ENCODE measurements at places on chromosomes 1 and 21.

GRCh38 chr1:41827991-41828570, 90.6 kb downstream of the HIVEP3 start:
- DNase-seq = no peak

- no peak for DNase-seq
These were observed 116.2 kb downstream of the CENPF start for GRCh38 chr1:214719207-214719606.

DNA sequence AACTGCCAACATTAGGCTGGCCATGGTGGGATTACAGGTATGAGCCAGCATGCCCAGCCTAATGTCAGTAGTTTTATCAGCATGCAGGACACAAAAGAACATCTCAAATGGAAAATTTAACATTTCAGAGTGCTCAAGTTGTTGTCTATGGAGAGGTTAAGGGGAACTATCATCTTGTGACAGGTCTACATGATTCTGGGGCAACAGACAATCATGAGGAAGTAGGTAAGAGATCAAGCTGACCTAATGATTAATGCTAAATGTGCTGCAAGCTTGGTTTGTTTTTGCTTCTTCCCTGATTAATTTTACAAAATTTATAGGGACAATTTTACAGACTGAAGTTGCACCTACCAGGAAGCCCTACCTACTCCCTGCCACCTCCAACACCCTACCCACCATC, 36.6 kb downstream of the FMO4 start:
- DNase-seq = no peak

GRCh38 chr1:25095635-25096200, 136.6 kb downstream of the SYF2 start:
- no peak for DNase-seq

DNA sequence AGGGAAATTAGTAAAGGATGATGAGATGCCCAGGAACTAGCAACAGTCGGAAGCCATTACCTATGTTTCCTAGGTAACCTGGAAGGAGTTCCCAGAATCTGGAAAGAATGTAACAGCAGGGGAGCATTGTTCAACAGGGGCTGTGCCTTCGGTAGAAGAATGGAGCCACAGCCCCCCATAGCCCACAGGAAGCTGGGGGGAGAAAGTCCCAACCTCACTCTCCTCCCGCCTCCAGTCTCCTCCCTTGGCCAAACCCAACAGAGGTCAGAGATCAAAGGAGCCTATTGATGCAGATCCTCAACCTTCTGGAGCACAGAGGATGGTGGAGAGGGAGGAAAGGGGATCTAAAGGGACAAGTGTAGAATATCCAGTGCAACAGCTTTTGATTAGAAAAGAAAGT, 131.5 kb upstream of the SLC44A3 start:
- no peak for DNase-seq

GRCh38 chr1:200429221-200429751, 19.4 kb upstream of the ZNF281 start:
- no peak for DNase-seq

- no peak for DNase-seq
These were observed 333.9 kb upstream of the ADAMTS5 start for GRCh38 chr21:27300770-27301169.

DNA sequence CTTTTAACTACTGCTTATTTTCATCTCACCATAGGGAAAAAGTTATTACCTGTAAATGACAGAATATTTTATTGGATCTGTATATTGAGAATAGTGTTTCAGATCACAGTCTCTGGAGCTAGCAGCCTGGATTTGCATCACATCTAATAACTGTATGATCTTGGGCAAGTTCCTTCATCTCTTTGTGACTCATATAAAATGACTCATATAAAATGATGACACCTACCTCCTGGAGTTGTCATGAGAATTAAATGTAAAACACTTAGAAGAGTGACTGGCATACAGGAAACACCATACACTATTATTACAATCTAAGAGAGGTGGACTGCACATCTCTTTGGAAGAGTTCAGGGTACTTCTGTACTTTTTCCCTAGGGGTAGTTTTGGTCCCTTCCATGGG, 421.3 kb downstream of the NEGR1 start:
- peak; percentile 10 for DNase-seq

DNA sequence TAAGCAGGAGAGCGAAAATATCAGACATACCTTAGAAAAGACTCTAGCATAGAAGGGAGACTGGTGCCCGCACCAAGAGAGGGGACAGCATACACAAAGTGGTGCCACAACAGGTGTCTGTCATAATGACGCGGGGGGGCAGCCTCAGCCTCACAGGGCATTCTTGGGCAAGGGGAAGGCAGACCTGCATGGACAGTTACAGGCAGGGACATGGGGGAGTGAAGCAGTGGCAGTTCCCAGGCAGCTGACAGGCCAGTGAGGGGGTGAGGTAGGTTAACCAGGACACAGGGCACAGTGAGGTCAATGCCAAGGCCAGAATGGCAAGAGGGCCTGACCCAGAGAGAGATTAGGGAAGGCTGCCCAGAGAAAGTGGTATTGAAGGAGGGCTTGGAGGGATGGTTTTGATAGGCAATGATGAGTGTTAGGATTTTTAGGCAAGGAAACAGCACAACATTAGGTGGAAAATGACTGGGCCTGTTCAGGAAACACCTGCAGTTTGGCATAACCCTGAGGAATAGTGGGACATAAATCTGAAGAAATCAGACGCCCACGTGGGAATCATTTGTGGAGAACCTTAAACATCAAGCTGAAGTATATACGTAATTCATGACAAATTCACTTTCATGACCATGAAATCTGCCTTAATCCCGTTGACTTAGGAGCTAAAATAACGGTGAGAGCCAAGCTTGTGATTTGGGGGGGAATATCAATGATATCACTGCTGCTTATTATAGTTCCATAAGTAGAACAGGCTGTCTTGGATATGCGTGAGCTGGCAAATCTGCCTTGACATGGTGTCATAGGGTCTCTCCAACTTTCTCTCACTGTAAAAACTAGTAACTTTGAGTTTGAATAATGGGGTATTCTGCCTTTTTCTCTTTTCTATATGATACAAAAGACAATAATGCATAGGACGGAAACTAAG, 8.9 kb downstream of the PTPN14 start:
- no peak for DNase-seq

DNA sequence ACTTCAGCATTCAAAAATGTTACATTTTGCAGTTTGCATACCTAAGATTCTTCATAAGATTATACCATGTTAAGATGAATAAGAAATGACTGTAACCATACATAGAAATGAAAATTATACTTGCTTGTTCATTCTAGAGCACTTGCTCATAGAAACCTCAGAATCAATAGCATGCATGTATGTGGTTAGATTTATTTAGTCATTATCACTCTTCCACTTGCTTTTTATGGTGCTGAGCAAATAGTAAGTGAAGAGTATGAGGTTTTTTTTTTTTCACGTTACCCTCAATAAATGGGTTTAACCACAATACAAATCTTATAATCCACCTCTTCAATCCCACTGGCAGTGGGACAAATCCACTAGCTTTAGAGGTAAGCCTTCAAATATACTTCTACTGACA, 84.7 kb downstream of the LRRC53 start:
- DNase-seq = no peak

DNA sequence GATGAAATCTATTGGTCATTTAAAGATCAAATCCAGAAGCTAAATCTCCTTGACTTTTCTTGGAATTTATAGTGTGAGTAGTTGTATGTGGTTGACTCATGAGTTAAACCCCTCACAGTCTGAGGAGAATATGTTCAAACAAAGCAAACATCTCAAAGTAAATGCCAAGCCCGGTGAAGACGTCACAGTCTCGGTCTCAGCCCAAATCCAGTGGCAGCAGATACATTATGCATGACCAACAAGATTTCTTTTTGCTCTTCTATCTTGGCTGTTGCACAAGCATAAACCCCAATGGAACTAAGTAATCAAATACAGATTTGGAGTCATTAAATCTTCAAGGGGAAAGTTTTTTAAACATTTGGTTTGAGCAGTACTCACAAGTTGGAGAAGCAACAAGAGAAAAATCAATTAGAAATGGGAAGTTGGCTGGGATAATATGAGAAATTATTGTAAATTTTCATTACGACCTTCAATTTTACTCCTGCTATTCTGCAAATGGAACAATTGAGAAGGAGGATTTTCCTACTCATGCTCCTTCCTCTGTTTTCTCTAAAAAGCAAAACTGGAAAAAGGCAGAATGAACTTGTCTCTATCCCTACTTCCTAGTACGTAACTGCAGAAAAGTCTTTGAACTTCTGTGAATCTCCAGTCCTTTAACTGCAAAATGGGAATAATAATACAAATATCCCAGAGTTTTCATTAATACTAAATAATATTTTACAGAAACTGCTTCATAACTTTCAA, 575.8 kb downstream of the NUF2 start:
- no peak for DNase-seq

- no peak for DNase-seq
These were observed 11.3 kb downstream of the HIVEP3 start for GRCh38 chr1:41907446-41907845.

DNA sequence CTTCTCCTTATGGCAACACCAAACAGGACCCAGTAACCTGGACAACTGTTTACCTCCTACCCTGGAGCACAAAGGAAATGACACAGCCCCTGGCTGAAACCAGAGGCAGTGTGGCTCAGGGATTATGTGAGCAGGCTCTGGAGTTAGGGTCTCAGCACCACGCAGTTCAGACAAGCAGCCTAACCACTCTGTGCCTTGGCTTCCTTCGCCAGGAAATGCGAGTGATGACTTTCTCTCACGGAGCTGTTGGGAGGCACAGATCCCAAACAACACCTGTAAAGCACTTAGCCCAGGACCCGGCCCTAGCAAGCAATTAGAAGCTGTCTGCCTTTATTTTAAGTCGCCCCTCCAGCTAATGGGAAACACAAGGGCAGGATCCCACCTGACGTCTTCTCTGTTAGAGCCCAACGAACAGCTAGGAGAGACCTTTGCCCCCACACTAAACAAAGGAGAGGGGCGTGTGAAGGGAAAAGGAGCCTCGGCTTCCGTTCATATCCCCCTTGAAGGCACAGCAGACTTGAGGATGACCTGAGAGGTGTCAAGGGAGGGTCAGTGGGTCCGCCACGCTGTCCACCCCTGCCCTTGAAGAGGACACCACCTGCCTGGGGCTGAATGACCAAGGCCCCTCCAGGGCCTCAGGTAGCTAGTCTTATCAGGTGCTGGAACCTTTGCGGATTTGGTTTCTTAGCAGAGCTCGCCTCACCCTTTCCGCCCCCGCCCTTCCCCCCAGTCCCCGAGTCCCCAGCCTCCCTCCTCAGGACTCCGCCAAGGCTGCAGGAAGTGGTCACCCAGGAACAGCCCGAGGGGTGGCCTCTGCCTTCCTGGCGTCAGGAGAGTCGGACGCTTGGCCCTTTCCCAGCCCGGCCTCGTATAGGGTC, 860 bp downstream of the TMEM63A start:
- DNase-seq = no peak

GRCh38 chr1:41653574-41653973, 169.1 kb upstream of the EDN2 start:
- DNase-seq = no peak

DNA sequence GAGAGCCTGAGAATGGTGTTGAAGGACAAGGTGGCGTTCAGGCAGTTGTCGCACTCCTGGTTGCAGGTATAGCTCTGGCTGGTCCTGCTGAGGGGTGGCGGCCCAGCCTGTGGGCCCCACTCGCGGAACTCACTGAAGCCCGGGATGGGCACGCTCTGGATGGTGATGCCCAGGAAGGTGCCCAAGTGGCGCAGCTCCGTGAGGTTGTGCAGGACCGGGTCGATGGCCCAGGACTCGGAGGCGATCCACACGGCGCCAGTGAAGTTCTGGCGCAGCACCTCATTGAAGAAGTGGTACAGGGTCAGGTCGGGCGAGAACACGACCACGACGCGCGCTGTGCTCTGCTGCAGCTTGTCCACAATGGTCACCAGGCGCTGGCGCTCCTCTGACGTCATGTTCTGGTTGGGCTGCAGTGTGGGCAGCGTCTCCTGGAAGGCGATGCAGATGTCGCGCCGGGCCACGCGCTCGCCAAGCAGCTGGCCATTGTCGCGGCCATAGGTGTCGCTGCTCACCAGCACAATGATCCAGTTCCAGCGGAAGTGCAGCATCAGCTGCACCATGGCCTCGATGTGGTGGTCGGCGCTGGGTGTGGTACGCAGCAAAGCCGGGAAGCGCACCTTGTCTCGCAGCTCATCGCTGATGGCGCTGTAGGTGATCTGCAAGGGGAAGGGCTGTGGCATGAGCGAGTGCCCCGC, 5.0 kb downstream of the TAS1R2 start:
- no peak for DNase-seq

- DNase-seq = peak; percentile 66
These were observed 113.1 kb upstream of the IRF2BP2 start for GRCh38 chr1:234722904-234723720.

GRCh38 chr1:204127597-204128242, 24.1 kb downstream of the ETNK2 start:
- peak; percentile 81 for DNase-seq

DNA sequence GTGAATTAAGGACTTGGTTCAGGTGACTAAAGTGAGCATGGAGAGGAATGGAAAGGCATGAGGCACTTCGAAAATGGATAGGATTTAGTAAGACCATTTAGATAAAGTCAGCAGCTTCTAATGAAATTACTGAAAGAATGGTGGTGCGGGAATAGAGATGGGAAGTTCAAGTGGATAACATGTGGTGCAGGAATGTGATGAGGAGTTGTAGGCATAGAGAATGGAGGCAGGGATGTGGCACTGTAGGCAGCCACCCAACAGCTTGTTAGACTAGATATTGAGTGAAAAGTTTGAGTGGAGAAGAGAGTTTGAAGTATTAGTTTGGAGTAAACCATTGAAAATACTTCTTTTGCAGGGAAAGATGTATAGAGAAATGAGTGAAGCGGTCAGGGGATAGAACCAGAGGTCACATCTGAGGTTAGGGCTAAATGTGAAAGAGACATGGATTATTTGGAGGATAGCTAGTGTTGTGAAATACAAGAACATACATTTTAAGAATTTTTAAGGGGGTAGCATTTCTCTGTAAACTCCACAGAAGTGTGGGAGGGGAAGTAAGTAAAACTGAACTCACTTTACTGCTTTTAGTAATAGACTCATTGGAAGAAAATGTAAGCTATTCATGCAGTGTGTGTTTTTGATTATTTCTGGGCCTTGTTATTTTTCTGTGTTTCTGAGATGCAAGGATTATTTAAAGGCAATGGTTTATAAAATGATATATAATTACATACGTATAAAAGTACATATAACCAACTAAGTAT, 46.2 kb downstream of the DYRK1A start:
- peak; percentile 23 for DNase-seq

DNA sequence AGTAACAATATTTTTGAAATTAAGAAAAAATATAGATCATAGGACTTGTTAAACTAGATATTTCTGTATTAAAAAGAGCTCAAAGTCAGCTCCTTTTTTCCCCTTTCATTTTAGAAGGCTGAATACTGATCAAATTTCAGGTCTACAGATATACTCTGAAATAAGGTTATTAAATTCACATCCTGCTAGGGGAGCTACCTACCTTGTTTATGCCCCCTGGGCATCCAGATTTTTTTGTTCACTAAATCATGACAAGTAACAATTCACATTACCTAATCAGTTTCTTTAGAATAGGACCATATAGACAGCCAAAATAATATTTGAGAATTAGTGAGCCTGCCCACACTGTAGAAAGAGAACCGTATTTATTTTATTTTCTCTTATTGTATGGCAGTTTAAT, 276.2 kb downstream of the USP25 start:
- DNase-seq = no peak

- DNase-seq = peak; percentile 88
These were observed 116.5 kb upstream of the SLC45A1 start for GRCh38 chr1:8201331-8201861.
